Panc1 (cell line): ENCODE measurements at places on chromosomes 12 and 14. TPM values are rescaled to one million over a fixed set of nuclear protein-coding genes. Genes with fewer than 3 reads are reported as not detected.

GRCh38 chr12:89160716-89161123 lies 191.6 kb downstream of the DUSP6 start:
- DNase-seq, result no peak

- no peak for DNase-seq
Measured at GRCh38 chr12:8032242-8033152, at the start of gene FOXJ2. Gene FOXJ2, plus strand, starts transcription at chr12:8032716. Its CDS starts 7,117 bp downstream, at chr12:8039833.

DNA sequence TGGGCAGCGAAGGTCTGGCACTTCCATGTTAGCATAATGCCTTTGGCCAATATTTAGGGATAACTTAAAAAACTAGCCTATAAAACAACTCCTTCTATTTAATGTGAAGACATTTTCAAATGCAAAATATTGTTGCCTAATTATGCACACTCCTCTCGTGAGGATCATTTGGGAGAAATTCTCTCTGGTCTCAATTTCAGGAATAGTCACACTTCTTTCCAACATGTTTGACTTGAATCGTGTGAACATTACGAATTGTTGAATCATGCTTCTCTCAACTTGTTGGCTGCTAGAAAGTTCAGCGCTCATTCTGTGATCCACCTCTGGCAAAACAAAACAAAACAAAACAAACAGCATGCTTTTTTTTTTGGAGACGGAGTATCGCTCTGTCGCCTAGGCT lies 313.2 kb downstream of the SEC23A start:
- no peak for DNase-seq

GRCh38 chr14:74456684-74457564 lies 30.9 kb upstream of the SYNDIG1L start:
- DNase-seq, result no peak

DNA sequence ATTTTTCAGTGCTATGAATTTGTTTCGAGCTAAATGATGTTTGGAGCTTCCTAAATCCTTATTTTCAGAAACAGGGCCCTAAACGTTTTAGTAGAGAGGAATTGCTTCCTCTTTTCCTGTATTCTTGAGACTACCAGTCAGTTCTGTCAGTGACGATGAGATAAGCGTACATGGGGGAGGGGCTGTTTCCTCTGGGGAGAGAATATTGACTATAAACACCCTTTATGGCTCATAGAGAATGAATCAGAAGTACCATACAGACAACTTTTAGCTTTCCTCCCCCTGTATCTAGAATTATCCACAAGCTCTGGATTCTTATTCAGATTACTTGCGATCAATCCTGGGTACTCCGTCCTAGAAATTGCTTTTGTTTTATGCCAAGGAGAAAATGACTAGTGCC lies 5.1 kb downstream of the TBK1 start:
- DNase-seq, result no peak

- DNase-seq, result no peak
Measured at GRCh38 chr12:15356951-15357364, 34.6 kb downstream of the PTPRO start.

- no peak for DNase-seq
Measured at GRCh38 chr12:116284396-116284795, 6.9 kb upstream of the MED13L start.

GRCh38 chr12:123948401-123948795 lies 24.2 kb downstream of the CCDC92 start:
- no peak for DNase-seq

DNA sequence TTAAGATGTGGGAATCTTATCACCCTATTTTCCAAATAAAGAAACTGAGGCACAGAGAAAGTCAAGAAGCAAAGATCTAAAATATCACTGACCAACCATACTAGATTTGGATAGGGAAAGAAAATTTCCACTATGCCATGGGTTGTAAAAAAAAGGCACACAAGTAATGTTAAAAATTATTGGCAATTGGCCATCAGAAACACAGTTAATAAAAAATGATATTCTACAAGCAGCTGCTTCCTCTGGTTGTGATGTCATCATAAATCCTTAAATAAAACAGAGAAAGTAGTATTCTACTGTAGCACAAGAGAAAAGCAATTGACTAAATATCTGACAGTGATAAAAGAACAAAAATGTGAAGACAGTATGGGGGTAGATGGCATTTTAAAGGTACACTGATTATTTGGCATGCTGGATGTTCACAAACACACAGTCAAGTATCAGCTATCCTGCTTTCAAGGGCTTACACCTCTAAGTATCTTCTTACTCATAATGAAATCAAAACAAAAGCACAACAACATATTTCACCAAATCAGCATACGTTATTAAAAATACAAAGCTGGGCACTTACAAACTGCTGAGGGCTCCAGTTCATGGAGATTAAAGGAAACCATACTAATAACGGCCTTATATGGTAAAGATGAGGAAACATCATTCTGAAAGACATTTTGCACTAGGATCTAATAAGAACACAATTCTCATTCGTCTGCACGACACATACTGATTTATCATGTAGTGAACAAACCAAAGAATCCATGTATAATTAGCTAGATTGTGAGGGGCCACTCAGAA lies 45.7 kb downstream of the CORO1C start:
- no peak for DNase-seq

DNA sequence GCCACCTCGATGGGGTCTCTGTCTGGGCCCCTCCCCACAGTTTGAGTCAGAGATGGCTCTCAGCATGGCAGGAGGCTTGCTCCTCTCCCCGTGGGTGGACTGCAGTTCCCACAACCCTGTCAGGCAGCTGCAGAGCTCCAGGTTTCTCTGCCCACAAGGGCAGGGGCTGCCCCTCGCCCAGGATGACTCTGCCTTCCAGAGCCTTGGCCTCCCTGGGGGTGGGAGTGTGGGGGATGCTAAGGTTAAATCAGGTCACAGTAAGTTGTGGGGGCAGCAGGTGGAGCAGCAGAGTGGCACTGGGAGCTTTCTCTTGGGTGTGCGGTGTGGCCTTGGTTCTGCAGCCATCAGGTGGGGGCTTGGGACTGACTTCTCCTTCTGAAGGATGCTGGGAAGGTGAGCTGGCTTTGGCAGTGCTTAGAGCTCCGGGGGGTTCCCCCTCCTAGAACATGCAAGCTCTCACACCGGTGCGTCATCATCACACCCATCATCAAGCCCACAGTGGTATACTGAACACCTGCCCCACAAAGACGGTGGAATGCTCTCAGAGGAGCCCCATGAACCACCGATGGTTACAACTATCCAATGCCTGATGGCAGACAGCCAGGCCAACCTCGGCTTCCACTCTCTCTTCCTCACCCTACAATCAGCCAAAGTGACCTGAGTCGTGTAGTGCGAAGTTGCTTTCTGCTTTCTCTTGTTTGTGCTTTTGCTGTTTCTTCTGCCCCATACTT lies 39.7 kb downstream of the ERH start:
- no peak for DNase-seq

GRCh38 chr12:89920866-89921265 lies 212.2 kb upstream of the ATP2B1 start:
- no peak for DNase-seq

Gene HOXC12
- 5.1 TPM for total RNA-seq

Gene ZC2HC1C
- total RNA-seq, result 5.2 TPM

Gene DNAI7
- total RNA-seq, result 0.10 TPM

Gene RESF1
- total RNA-seq, result 42.4 TPM
